ENCODE measurements at places on chromosomes 11 and 22.

GRCh38 chr22:48580481-48580970, 1247.1 kb downstream of the BRD1 start:
- no peak for DNase-seq

- no peak for DNase-seq
These were observed 40.6 kb upstream of the KCNQ1OT1 start for GRCh38 chr11:2740275-2740940.

DNA sequence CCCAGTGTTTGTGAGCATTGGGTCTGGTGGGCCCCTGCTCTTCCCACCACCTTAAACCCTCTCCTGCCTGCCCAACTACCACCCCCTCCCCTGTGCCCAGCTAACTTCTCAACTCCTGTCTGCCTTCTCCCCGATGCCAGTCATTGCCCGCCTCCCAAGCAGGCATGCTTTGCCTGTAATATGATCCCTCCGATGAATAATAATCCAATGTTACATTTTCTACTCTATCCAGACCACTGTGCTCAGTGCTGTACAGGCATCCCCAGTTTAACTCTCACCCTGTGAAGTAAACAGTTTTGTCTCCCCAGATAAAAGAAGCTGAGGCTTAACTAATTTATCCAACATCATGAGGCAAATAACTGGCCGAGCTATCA, 35.5 kb upstream of the OLFML1 start:
- no peak for DNase-seq

DNA sequence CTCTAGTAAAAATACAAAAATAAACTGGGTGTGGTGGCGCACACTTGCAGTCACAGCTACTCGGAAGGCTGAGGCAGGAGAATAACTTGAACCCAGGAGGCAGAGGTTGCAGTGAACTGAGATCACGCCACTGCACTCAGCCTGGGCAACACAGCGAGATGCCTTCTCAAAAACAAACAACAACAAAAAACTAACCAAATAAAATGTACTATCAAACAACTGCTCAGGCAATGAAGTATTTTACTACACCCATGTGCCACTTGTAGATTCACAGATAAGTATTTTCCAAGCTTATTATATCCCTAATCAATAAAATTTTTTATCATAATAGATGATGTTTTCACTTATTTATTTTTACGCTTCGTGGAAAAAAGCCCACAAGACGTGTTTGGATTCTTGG, 924 bp downstream of the C11orf65 start:
- no peak for DNase-seq

GRCh38 chr11:67265633-67266448, 432 bp upstream of the GRK2 start:
- DNase-seq = no peak

- DNase-seq = no peak
These were observed 2.6 kb downstream of the PHOX2A start for GRCh38 chr11:72241291-72241781.

GRCh38 chr22:46229701-46230100, 20.4 kb downstream of the CDPF1 start:
- DNase-seq = no peak

- no peak for DNase-seq
These were observed 78.9 kb downstream of the GRIK4 start for GRCh38 chr11:120590472-120590871.

- DNase-seq = no peak
These were observed 3.6 kb downstream of the ANKRD13D start for GRCh38 chr11:67292671-67293070.

DNA sequence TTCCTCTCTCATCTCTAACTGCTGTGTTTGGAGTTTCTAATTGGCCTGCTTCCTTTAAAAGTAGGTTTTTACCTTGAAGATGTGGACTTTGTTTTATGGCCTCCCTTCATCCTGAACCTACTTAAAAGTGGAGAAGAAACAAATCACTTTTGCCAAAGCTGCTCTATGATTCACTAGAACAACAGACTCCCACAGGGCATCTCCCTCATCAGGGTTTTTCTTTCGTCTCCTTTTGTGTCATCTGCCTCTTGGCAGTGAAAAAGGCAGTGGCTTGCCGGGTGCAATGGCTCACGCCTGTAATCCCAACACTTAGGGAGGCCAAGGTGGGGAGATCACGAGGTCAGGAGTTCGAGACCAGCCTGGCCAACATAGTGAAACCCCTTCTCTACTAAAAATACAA, 186.6 kb upstream of the MTNR1B start:
- peak; percentile 24 for DNase-seq

DNA sequence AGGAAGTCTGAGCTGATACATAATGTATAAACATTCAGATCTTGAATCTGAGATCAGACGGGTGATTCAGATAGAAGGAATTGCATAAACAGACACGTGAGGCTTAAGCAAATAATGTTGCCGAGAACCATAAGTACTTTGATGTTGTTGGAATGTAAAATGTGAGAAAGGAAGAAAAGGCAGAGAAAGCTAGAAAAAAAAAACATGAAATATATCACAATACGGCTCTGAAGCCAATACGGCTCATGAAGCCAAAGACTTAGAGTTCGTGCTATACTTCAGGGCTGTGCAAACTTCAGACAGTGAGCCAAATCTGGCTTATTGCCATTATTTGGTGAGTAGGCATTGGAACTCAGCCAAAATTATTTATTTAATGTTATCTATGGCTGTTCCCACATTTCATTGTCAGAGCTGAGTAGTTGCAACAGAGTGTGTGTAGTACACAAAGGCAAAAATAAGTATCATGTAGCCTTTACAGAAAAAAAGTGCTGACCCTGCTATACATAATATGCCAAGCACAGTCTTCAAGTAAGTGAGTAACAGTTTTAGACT, 673.3 kb downstream of the CNTN5 start:
- DNase-seq = peak; percentile 74

DNA sequence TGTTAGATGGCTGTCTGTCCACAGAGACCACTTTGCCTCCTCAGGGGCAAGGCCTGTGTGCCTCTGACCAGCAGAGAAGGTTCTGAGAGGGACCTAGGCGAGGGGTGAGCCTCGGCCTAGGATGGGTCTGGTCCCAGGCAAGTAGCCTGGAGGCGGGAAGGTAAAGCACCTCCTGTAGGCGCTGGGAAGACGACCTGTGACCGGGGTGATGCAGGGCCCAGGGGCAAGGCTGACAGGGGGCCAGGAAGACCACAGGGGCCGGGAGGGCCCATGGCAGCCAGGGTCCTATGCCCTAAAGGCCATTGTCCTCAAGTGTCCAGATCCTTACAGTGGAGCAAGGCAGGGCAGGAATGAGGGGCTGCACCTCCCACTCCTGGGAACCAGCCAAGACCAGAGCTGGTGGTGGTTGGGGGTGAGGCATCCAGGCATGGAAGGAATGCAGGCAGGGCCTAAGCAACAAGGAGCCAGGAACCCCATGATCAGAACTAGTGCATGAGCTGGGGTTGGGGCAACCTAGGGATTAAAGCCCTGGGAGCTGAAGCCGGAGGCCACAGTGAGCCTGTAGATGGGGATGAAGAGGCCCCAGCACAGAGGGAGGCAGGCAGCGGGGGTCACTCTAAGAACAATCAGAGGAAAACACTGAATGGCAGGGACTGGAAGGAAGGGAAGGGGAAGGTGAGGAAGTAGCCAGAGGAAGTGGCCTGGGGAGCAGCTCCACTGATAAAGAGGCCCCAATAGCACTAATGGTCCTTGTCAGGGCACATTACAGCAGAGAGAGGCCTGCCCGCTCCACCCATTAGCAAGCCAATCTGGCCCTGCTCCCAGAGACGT, 32.9 kb upstream of the KLHL35 start:
- no peak for DNase-seq

GRCh38 chr11:94131718-94132115, 3.1 kb downstream of the PANX1 start:
- no peak for DNase-seq

DNA sequence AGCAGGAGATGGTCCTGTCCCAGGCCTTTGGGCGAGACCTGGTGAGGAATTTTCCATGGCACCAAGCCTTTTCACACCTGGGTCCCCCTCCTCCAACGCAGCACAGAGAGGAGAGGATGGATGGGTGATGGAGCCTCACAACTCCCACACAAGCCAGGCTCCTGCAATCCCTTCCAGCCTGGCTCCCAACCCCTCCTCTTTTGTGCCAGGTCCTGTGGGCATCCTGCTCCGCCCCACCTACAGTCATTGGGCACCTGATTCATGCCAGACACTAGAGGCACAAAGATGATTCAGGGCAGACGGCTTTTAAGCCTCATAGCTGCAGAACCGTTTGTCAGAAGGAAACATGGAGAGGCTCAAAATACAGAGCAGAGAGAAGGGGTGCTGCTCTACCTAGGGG, 16.1 kb upstream of the MYRF start:
- no peak for DNase-seq

- no peak for DNase-seq
These were observed 74.1 kb downstream of the PRSS23 start for GRCh38 chr11:86874304-86875056.

GRCh38 chr11:2791521-2792380, 92.0 kb upstream of the KCNQ1OT1 start:
- DNase-seq = no peak

GRCh38 chr11:133166662-133167061, 365.6 kb downstream of the OPCML start:
- DNase-seq = no peak

- DNase-seq = peak; percentile 84
These were observed 4.2 kb downstream of the MRGPRF start for GRCh38 chr11:69008737-69009440.

- no peak for DNase-seq
These were observed 443 bp upstream of the CELF1 start for GRCh38 chr11:47553406-47553743.

DNA sequence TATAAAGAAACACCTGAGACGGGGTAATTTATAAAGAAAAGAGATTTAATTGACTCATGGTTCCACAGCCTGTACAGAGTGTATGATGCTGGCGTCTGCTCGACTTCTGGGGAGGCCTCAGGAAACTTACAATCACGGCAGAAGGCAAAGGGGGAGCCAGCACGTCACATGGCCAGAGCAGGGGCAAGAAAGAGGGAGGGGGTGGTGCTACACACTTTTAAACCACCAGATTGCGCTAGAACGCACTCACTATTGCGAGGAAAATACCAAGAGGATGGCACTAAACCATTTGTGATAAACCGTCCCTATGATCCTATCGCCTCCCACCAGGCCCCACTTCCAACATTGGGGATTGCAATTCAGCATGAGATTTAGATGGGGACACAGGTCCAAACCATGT, 79.7 kb upstream of the CARD18 start:
- no peak for DNase-seq

DNA sequence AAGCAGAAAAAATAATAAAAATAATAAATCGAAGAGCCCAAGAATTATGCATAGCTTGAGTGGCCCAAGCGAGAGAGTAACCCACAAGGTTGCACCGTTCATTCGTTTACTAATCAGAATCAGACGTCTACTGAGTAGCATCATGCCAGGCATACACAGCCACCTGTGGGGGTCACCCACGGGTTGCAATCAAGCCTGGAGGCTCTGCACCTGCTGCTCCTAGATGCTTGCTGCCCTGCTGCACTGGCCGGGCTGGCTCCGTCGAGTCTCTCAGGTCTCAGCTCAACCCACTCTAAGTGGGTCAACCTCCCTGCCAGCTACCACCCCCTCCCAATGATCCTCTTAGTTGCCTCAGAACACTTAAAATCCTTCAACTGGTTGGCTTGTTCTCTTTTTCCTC, 2.0 kb upstream of the TESMIN start:
- DNase-seq = no peak

GRCh38 chr11:117019871-117020270, 78.4 kb downstream of the SIK3 start:
- DNase-seq = no peak

- DNase-seq = no peak
These were observed 57.5 kb downstream of the MYEOV start for GRCh38 chr11:69351460-69351859.

DNA sequence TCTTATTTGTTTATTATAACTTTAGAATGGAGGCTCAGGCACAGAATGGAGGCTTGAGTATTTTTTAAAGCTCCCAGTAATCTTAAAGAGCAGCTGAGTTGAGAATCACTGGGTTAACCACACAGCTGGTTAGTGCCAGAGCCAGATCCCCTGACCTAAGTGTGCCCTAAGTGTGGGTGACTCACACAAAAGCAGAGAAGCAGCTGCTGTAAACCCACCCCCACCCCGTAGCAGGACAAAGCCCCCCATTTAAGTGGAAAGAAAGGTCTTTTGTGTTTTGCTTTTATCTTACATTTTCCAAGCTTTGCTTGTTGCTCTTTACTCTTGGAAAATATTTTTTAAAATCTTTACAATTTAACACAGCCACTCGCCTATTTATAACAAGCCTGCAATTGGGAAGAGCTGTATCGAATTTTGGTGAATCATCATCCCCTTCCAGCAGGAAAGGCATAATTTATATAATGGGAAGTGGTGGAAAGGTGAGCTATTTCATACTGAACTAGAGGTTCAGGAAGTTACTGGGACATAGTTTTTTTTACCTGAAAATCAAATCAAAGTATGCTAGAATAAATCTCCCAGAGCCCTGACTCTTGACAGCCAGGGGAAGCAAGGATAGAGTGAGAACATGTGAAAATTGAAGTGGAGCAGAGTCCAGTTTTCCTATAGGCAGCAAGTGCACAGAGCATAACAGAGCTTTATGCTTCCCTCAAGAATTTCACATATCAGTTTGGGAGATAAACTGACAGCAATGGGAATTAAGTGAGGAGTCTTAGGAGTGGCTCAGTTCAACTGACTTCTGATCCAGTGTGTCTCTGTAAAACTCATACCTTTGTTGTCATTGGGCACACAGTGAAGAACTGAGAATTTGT, 405.7 kb downstream of the AASDHPPT start:
- DNase-seq = peak; percentile 63

- DNase-seq = no peak
These were observed 62.1 kb upstream of the CADM1 start for GRCh38 chr11:115566180-115566764.

- no peak for DNase-seq
These were observed 3.1 kb upstream of the CCDC188 start for GRCh38 chr22:20153945-20154344.

DNA sequence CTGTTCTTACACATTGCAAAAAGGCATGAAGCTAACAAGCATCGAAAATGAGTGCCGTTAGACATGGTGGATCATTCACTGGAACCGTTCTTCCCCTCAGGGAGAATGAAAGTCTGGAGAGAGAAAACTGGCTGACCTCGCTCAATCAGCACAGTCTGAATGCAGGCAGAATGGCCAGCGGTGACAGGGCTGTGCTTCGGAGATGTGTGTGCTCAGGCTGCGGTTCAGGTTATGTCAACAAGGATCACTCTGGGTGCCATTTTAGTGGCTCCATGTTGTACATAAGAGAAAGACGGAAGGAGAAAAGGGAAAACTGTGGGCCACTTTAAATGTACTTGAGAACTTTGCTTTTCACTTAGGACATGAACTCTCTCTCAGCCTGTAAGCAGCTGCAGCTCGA, 749.8 kb upstream of the ARHGAP42 start:
- DNase-seq = no peak

GRCh38 chr11:74466916-74467885, at the start of gene KCNE3:
Gene KCNE3 (minus strand): TSS chr11:74467549. CDS start chr11:74457563, 9,986 bp downstream.
- no peak for DNase-seq

DNA sequence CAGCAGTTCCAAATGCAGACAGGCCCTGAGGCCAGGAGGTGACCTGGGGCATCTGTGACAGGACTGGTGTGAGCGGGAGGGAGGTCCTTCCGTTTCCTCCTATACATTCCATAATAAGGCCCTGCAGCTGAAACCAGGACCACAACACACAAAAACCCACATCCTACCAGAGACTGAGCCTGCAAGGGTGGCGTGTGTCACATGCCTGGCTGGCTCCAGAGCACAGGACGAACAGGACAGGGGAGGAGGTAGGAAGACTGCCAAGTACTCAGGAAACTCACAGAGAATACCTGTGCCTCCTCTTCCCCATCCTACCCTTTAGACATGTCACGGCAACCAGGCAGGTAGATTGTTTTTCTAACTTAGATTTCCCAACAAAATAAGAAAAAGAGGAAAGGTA, 103.9 kb downstream of the ARL14EP start:
- DNase-seq = no peak

GRCh38 chr11:125869521-125869920, 17.9 kb upstream of the HYLS1 start:
- no peak for DNase-seq

All from skeletal muscle cell (primary cell).